ENCODE measurements at places on chromosomes 12 and 14.

- DNase-seq = no peak
Observed at GRCh38 chr14:89537911-89538310, 120.9 kb upstream of the FOXN3 start.

DNA sequence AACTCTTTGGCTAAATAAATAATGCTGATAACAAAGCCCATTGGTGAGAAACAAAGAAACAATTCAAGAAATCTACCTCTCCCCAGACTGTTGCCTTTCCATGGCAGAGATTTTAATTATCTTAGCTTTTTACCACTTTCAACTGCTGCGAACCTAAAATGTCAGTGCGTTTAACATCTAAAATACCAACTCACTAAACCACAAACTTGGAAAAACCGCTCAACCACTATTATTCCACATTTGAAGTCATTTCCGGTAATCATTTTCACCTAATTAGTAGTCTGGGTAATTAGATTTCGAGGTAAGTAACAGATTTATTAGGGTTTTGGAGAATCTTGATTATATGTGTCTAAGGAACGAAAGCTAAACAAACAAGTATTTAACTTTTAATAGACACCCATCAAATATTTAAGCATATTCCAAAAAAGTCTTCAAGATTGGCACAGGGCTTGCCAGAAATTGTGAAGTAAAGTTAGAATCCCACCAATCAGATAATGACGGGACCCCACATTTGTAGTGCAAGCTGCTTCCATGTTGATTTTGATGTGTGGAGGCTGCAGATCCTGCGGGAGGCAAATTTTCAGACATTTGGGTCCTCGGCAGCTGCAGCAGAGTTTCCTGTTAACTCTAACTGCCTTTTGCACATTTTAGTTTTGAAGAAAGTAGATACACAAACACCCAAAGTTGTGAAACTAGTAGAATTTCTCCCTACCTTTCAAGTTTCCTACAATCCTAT lies 4.1 kb downstream of the OTX2 start:
- no peak for DNase-seq

- DNase-seq = no peak
Observed at GRCh38 chr14:65879248-65880009, 466.9 kb downstream of the FUT8 start.

DNA sequence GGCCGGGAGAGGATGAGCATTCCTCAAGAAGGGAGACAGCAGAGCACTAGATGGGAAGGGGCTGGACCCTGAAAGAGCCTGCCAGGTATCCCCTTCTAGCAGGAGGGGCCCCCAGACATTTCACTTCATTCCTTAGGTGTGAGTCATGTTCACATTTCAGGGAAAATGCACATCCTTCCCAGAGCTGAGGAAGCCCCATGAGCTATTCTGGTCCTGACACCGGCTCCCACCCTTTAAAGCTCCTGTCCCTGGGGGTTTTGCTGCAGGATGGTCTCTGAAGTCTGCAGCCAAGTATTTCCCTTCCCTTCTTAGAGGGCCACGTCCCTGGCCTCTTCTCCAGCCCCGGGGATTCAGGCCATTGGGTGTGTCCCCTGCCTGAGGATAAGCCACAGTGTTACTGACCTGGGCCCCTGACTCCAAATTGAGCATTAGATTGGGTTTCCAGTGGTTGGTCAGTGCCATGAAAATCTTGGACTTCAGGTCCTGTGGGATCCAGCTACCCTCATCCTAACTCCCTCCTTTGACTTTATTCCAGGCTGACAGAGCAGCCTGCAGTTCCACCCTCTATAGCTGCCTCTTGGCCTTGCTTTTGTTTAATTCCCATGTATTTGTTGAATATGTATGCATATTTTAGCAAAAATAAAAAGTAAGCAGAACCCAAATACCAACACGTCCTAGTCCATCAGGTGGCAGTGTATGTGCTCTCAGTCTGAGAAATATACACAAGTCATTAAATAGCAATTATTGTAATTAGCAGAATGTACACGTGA lies 267.1 kb downstream of the CACNA1C start:
- DNase-seq = no peak

- DNase-seq = no peak
Observed at GRCh38 chr12:1529228-1529861, 65.0 kb downstream of the FBXL14 start.

- no peak for DNase-seq
Observed at GRCh38 chr14:89108608-89109007, 284.2 kb downstream of the TTC8 start.

GRCh38 chr12:38883629-38884134 lies 21.7 kb downstream of the CPNE8 start:
- no peak for DNase-seq

DNA sequence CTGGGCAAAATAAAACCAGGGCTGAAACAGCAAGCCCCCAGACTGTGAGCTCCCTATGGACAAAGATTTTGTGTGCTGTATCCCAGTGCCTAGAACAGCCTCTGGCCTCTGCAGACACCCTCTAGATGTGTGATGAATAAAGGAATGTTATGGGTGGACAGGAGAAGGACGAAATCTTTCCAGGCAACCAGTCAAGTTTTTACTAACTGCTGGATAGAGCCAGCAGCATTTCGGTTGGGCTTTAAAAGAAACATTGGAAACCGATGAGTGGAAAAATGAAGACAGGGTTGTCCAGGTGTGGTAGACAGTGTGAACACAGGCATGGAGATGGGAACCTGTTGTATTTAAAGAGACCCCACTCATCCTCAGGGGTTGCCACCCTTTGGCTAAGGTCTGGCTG lies 4.0 kb downstream of the CHGA start:
- no peak for DNase-seq

DNA sequence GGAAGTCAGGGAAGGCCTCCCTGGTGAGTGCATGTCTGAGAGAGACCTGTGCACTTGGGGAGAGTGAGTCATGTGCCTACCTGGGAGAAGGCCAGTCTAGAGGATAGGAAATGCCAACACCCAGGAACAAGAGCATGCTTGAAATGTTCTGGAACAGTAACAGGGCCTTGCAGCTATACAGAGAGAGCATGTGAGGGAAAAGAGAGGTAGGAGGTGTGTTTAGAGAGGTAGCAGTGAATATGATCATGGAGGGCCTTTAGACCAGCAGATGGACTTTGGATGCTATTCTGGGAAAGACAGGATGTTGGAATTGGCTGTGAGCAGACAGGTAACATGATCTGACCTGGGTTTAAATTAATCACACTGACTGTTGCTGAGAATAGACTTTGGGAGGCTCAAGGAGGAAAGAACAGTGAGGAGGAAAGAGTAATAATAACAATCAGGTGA lies 1143.6 kb downstream of the FLRT2 start:
- no peak for DNase-seq

- DNase-seq = no peak
Observed at GRCh38 chr12:49534731-49535278, 4.0 kb upstream of the KCNH3 start.

DNA sequence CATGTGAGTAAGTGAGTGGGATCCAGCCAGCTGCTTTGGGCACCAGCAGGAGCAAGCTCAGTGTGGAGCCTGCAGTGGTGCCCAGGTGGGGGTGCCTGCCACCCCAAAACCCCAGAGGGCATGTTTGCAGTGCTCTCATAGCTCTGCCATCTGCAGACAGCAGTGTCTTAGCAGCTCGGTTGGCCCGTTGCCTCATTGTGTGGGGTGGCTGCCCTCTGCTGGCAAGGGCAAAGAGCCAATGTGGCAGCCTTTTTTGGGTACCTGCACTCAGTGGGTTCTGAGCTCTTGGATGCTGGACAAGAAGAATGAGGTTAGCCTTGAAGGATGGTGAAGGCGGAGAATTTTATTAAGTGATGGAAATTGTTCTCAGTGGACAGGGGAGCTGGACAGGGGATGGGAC lies 52.3 kb downstream of the NEUROD4 start:
- DNase-seq = peak; percentile 55

- DNase-seq = peak; percentile 25
Observed at GRCh38 chr12:49662998-49663843, 39.9 kb downstream of the PRPF40B start.

DNA sequence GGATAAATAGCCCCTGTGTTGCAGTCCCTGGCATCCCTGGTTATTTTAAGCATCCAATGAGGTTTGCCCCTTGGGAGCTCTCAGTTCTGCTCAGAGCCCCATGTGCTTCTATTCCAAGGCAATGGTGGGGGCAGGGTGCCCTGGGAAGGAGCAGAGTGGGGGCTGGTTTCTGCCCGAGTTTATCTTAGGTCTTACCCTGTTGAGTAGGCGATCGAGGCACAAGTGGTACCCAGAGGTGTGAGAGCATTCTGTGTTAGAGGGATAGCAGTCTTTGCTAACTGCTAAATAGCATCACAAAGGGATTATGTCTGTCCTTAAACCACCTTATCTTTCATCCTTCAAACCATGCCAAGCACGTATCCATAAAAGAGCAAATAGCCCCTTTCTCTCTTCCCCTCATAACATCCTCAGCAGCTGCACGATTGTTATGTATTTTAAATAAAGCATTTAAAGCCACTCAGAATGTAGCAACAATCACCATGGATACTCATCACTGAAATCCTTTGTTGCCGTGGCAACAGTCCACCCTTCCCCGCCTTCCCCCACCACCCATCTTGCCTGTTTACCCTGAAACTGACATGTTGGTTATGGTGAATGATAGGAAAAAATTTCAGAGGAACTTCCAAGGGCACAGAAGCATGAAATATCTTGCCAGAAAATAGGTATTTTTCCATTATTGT lies 139.3 kb downstream of the PTPN11 start:
- DNase-seq = no peak

GRCh38 chr12:99383258-99383657 lies 264.3 kb upstream of the GARIN6 start:
- no peak for DNase-seq

DNA sequence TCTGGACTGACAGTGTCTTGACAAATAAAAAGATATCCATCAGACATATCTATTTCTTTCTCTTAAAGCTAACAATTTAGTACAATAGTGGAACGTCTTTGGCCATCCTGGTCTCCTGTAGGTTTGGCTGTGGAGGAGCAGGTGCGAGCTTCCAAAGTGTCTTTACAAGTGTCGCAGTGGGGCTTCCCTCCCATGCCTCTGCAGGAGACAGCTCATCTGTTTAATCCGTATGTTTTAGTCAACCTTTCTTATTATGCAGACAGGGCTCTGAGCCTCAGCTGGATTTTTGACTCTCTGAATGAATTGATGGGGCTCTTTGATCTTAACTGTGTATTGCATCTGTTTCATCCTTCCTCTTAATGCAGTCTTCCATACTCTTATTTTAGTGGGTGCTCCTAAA lies 57.5 kb downstream of the RMST start:
- no peak for DNase-seq

DNA sequence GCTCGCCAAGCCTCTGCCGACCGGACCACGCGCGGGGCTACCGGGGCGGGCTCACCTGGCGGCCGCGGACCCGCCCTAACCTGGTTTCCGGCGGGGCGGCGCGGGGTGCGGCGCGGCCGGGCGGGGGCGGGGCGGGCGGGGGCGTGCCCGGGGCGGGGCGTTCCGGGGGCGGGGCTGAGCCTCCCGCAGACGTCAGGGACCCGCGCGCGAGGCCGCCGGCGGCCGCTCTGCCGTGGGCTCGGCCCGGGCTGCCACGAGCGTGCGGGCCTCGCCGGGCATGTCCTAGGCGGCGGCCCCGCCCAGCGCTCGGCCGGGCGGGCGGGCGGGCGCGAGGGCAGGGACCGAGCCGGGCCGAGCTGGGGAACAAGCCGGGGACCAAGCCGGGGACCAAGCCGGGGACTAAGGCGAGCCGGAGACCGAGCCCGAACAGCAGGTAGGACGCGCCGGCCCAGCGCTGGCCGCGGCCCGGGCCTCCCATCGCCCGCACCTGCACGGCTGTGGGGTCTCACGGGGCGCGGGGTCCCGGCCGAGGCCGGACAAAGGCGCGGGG lies at the start of gene CEP170B:
Gene CEP170B, plus strand, starts transcription at position 188 of the 550 bp plus-strand sequence. CDS start 3,183 bp downstream, outside the sequence.
- peak; percentile 33 for DNase-seq

GRCh38 chr14:21356511-21356910 lies 27.3 kb downstream of the SUPT16H start:
- DNase-seq = no peak

DNA sequence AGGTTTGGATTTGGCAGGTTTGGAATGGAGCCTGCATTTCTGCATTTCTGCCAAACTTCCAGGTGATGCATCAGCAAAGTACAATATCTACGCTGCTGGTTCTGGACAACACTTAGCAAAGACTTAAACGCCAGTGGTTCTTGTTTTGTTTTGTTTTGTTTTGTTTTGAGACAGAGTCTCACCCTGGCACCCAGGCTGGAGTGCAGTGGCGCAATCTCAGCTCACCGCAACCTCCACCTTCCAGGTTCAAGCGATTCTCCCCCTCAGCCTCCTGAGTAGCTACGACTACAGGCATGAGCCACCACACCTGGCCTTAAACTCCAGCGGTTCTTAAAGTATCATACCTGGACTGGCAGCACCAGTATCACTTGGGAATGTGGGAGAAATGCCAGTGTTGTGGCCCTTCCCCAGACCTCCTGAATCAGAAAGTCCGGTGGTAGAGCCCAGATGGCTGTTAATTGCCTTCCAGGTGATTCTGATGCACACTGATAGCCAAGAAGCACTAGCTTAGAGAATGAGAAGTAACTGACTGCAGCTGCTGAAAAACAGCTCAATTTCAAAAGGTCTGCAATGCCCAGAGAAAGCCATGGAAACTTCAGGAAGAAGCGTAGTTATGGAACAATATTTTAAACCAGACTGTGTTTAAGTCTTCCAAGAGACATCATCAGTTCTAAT lies 114.8 kb upstream of the FOXN3 start:
- DNase-seq = no peak

DNA sequence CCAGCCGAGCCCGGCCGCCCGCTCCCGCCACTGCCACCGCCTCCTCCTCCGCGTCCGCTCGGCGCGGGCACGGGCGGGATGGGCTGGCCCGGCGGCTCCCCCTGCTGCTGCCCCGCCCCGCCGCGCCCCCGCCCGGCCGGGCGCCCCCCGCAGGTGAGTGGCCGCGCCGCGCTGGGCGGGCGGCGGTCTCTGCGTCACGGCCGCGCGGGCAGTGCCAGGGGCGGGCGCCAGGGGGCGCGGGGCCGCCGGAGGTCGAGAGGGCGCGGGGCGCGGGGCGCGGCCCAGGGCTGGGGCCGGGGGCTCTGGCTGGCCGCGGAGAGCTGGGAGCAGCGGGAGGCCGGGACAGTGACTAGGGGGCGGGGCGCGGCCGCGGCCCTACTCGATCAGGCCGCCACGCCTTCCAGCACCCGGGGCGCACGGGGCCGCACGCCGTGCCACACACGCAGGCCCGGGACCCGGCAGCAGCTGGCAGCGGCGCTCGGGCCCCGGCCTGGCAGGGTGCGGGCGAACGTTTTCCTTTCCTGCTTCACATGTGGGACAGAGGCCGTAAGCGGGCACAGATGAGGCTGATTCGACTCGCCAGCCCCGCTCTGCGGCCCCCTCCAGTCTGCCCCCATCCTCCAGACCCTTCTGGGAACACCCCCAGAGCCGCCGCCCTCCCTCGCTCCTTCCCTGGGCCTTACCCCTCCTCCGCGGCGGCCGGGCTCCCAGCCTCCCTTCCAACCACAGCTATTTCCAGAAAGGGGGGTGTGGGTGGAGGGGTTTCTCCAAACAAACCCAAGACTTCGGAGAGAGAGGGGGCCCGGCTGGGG lies 2.4 kb upstream of the TNS2 start:
- DNase-seq = peak; percentile 35

GRCh38 chr12:26841085-26841484 lies 8.1 kb upstream of the ITPR2 start:
- DNase-seq = no peak
